HS-27A (cell line): ENCODE measurements at places on chromosomes 16 and 17.

GRCh38 chr17:75921596-75921995 lies 16.9 kb upstream of the MRPL38 start:
- DNase-seq: no peak

- DNase-seq: no peak
These were observed 539 bp downstream of the IFT20 start for GRCh38 chr17:28334666-28335200.

DNA sequence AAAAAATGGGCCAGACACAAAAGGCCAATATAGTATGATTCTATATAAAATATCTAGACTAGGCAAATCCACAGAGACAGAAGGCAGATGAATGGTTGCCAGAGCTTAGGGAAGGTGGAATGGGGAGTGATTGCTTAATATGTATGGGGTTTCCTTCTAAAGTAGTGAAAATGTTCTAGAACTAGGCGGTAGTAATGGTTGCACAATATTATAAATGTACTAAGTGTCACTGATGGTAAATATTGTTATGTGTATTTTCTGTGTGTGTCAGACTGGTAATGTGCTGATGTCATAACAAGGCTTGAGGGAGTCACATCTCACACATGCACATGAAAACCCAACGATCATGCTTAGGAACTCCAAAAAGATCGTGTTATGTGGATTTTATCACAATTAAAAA lies 106.9 kb upstream of the SIAH1 start:
- no peak for DNase-seq

- DNase-seq: no peak
These were observed 1.7 kb downstream of the SMARCD2 start for GRCh38 chr17:63840591-63841349.

DNA sequence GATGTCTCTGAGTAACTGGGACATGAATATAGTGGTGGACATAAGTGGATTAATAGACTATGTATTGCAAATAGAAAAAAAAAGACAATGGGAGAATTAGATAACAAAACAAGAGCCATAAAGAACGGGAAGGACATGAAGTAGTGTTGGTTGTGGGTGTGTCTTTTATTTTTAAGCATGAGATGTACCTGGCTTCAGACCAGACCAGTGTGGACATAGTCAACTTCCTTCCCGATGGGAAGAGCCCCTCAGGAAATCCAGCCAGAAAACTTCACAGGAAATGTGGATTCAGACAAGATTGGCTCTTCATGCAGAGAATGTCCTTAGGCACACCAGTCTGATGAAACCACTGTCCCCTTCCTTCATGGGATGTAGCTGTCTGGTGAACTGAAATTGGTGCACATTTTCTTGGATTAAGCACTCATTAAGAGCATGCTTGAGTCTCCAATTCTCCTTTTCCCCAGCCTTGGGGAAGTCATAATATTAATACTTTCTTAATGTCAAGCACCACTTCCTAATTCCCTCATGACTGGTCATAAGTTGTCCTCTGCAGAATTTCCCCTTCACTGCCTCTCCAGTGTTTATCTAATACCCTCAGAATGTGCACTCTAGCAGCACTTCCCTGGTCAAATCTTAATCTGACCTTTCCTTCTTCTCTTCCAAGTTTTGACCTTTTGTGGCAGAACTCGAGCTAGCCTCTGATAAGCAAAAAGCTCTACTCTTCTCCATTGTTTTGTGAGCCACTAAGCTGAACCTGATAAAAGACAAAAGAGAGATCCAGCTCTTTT lies 350.6 kb upstream of the MAF start:
- no peak for DNase-seq

DNA sequence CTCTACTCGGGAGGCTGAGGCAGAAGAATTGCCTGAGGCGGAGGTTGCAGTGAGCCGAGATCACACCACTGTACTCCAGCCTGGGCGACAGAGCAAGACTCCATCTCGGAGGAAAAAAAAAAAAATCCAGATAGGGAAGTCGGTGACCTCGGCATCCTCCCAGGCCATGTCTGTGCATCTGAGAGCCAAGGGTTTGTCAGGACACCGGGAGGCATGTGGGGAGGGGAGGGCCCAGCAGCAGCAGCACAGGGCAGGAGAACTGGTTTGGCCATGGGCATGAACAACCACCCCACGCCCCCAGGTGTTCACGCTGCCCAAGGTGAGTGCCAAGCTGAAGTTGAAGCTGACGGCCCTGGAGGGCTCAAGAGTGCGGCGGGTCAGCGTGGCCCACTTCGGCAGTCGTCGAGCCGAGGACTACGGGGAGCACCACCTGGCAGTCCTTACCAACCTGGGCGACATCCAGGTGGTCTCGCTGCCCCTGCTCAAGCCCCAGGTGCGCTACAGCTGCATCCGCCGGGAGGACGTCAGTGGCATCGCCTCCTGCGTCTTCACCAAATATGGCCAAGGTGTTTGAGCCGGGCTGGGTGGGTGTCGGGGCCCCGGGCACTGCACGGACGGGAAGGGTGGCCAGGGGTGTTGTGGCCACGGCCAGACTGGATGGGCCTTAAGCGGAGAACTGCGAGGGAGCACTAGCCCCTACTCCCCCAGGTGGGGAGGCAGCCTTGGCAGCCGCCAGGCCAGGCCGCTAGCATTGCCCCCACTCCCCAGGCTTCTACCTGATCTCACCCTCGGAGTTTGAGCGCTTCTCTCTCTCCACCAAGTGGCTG lies 14.7 kb upstream of the MYO15B start:
- no peak for DNase-seq

GRCh38 chr17:46795379-46795952 lies 23.0 kb downstream of the WNT3 start:
- no peak for DNase-seq

- DNase-seq: no peak
These were observed 190.9 kb downstream of the RAB11FIP4 start for GRCh38 chr17:31582151-31582907.

DNA sequence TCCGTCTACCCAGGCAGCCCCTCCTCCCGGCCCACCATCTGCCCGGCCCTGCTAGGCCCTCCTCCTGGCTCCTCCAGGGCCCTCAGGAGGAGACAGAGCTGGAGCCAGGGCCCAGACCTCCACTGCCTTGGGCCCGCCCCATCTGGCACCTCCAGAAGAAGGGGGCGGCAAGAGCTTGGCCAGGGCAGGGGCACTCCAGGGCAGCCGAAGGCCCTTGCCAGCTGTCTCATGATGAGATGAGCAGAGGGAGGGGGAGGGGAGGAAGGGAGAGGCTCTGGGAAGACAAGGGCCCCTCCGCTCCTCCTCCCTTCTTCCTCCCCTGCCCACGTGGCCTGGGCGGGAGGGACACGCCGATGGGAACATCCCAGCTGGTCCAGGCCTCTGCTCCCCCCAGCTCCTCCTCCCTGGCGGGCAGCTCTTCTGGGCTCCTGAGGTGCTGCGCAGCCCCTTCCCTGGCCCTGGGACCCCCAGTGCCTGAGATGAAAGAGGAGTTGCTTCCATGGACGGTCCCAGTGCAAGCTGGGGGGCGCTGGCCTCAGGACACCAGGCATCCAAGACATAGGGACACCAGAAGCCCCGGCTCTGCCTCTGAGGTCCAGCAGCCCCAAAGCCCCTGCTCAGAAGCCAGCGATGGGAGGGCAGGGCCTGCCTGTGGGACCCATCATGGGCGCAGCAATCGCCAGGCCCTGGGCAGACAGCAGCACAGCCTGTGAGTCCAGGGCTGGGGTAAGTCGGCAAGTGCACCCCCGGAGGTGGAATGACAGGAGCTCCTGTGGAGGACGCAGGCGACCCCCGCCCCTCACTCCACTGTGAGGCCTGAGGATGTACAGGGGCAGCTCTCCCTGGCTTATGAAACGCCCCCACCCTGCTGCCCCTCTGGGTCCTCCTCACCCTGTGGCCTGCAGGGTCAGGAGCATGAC lies 23.6 kb upstream of the ENPP7 start:
- DNase-seq: no peak

DNA sequence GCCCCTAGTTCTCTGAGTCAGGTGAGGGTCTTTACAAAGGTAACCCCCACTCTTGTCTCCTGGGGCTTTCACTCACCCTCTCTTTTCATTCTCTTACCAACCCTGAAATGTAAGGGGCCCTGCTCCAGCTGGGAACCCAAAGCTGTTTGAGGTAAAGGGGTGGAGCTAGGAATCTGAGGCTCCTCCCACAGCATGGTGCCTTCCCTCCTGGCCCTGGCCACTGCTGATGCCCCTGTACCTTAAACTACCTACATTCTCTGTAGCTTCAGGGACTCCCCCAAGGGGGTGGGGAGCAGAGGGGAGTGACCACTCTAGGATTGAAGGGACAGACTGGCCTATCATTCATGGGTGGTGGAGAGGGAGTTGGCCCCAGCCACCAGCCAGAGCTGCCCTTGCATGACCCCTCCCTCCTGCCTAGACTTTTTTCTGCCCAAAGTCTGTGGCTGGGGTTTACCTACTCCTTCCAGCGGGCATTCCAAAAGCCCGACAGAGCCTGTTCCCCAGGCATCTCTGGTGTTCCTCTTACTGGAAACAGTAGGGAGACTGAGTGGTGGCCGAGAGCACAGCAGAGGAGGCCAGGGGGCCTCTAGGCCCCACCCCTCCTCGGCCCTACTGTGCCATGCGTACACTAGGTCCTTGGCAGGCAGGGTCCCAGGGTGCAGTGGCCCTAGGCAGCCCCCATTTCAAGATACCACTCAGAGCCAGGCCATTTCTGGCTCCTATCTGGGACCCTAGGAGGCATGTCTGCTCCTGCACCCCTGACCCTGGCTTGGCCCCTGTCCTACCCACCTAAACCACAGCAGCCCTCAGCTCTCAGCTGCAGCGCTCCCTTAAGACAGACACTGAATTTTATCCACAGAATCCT lies 9.5 kb downstream of the DOK4 start:
- DNase-seq: no peak

- DNase-seq: no peak
These were observed 1.0 kb upstream of the CCNF start for GRCh38 chr16:2428051-2428783.

DNA sequence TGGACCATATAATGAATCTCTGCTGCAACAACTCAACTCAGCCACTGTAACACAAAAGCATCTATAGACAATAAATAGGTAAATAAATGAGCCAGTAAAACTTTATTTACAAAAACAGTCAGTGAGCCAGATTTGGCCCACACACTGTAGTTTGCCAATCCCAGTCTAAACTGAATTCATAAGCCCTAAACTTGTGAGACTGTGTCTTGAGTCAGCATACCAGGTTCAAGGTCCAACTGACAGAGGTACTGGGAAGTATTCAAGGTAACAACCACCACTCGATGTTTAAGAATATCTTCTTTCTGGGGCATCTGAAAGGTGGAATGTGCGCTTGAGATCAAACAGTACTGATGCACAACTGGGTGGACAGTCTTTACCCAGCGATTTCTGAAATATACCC lies 94.2 kb downstream of the HELZ start:
- DNase-seq: no peak

- no peak for DNase-seq
These were observed 24.6 kb downstream of the TBCD start for GRCh38 chr17:82776454-82776853.

- no peak for DNase-seq
These were observed 201.6 kb upstream of the C17orf78 start for GRCh38 chr17:37174205-37174604.

GRCh38 chr16:78543023-78543422 lies 443.6 kb downstream of the WWOX start:
- no peak for DNase-seq

GRCh38 chr17:5508810-5509209 lies 22.4 kb downstream of the MIS12 start:
- DNase-seq: no peak

DNA sequence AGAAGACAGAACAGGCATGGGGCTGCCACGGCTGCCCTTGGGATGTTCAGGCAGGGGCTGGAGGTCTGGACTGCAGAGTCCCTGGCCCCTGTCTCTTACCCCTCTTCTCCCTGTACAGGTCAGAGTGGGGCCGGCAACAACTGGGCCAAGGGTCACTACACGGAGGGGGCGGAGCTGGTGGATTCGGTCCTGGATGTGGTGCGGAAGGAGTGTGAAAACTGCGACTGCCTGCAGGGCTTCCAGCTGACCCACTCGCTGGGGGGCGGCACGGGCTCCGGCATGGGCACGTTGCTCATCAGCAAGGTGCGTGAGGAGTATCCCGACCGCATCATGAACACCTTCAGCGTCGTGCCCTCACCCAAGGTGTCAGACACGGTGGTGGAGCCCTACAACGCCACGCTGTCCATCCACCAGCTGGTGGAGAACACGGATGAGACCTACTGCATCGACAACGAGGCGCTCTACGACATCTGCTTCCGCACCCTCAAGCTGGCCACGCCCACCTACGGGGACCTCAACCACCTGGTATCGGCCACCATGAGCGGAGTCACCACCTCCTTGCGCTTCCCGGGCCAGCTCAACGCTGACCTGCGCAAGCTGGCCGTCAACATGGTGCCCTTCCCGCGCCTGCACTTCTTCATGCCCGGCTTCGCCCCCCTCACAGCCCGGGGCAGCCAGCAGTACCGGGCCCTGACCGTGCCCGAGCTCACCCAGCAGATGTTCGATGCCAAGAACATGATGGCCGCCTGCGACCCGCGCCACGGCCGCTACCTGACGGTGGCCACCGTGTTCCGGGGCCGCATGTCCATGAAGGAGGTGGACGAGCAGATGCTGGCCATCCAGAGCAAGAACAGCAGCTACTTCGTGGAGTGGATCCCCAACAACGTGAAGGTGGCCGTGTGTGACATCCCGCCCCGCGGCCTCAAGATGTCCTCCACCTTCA lies 11.7 kb downstream of the TUBB3 start:
- DNase-seq: no peak
